Skeletal muscle cell (primary cell): ENCODE measurements at places on chromosomes 1 and 21.

- DNase-seq: no peak
Measured at GRCh38 chr21:42703965-42704364, 50.5 kb downstream of the PDE9A start.

DNA sequence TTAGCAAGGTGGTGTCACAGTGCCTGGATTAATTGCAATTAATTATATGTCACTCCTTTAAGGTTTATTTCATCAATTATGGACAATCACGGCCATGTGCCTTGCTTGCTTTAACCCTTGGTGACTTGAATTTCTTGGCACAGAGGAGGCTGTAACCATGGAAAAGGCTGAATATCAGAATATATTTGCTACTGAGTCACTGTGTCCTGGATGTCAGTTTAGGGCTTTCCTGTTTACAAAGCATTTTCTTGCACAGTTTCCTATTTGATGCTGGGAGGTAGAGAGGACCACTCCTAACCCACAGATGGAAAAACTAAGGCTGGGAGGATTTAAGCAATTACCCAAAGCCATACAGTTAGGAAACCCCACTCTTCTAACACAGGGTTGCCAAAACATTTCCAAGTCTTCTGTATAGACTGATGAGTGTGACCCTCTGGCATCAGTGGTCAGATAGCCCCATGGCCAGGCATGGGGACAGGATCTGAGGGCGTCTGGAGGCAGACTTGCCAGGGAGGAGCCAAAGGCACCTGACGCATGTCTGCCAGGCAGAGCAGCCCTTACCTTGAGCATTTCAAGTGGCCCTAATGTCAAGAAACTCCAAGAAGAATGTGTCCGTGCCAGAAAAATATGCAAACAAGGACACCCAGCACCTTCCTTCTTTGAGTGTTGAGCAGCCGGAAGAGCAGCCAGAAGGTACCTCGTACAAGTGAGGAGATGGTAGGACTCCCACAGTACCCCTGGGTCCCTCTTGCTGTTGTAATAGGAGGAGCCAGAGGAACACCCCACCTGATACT lies 34.4 kb downstream of the KCNN3 start:
- no peak for DNase-seq

DNA sequence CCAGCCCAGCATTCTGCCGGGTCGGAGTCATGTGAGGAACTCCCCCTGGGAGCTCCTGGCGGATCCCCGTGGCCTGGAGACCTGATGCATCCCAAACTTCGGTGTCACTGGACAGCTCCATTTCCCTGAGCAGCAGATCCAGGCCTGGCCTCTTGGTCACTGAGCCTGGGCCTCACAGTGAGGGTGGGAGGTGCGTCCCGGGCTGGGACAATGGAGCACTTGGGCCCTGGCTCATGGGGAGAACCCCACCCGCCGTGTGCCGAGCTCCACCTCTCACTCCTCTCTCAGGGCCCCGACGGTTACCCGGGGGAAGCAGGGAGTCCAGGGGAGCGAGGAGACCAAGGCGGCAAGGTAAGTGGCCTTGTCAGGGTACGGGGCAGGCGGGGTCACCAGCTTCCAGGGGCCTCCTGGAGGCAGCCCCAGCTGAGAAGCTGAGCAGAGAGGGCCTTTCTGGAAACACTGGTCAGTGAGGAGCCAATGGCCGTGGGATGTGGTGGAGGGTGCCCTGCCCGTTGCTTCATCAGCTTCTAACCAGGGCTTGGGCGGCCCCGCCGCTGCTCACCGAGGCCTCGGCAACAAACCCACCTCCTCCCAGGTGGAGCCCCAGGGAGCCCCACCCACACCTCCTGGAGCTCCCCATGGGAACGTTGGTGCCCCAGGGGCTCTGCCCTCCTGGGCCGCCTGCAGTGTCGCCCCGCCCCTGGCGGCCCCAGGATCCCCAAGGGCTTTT lies 19.8 kb downstream of the COL6A2 start:
- no peak for DNase-seq

DNA sequence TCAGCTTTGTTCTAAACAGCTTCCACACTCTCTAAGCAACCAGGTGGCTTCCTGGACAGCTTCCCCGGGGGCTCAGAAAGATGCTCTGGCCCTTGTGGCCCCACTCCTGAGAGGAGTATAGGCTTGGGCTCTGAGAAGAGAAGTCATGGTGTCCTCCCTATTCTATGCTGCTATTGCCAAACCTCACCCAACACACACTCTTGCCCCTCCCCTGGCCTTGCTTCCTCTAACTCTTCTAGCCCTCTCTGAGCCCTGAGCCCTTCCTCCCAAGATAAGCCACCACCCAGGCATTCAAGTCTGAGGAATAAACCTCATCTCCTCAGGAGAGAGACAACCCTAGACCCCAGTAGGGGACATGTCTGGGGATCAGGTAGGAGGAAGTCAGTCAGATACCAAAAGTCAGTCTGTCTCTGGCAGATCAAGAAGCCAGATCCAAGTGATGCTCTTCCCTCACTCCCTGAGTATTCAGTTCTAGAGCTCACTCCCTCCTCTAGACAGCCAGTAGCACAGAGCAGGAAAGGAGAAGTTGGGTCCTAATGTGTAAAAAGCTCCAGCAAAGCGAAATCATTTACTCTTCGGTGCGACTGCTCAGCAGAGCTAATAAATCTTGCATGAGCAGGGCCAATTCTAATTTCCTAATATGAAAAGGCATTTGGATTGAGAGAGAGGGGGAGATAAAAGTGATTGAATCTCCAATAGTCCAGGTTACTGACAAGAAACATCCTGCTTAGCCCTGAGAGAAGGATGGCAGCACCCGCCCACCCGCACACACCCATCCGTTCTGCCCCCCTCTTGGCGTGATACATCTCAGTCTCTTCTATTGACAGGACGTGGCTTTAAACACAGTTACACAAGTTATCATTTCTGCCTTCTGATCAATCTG lies 50.5 kb downstream of the DMAP1 start:
- no peak for DNase-seq

DNA sequence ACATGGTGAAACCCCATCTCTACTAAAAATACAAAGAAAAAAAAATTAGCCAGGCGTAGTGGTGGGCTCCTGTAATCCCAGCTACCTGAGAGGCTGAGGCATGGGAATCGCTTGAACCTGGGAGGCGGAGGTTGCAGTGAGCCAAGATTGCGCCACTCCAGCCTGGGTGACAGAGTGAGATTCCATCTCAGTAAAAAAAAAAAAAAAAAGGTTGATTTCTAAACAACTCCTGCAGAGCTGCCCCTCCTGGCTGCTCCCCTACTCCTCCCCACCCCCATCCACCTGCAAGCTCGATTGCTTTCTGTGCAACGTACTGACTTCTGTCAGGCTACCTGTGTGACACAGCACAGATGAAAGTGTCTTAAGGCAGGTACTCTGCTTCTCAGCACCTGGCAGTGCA lies 13.3 kb downstream of the ETV3L start:
- DNase-seq: no peak

DNA sequence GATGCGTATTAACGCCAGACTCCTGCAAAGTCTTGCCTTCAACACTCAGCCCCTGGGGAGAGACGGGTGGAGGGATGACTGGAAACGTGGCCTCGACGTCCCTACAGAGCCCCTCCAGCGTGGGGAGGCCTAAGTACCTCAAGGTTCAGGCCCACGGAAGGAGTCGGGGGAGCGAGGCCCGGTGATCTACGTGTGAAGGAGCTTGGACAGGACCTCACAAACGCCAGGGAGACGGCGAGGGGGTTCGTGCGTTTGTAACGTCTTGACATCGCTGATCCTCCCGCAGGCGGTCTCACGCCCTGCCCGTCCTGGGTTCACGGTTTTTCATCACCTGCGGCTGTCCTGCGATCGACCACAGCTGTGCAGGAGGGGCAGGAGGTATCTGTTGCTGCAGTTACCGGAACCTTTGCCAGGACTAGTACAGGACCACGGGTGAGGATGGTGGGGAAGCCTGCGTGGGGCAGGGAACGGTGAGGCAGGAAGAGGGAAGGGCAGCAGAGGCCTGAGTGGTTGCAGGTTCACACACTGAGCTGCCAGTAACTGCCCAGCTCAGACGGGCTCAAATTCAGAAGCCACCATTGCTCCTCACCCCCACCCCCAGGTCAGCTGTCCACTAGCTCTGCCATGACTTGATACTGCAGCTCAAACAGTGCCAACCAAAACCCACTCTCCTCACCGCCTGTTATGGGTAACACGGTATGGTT lies 889 bp upstream of the CCNL2 start:
- no peak for DNase-seq

GRCh38 chr1:12617901-12618660 lies at the start of gene DHRS3:
DHRS3 (minus strand) TSS chr1:12618210; CDS start chr1:12617348, 862 bp downstream.
- DNase-seq: no peak

- no peak for DNase-seq
Measured at GRCh38 chr1:179082333-179082998, 596 bp downstream of the TOR3A start.

DNA sequence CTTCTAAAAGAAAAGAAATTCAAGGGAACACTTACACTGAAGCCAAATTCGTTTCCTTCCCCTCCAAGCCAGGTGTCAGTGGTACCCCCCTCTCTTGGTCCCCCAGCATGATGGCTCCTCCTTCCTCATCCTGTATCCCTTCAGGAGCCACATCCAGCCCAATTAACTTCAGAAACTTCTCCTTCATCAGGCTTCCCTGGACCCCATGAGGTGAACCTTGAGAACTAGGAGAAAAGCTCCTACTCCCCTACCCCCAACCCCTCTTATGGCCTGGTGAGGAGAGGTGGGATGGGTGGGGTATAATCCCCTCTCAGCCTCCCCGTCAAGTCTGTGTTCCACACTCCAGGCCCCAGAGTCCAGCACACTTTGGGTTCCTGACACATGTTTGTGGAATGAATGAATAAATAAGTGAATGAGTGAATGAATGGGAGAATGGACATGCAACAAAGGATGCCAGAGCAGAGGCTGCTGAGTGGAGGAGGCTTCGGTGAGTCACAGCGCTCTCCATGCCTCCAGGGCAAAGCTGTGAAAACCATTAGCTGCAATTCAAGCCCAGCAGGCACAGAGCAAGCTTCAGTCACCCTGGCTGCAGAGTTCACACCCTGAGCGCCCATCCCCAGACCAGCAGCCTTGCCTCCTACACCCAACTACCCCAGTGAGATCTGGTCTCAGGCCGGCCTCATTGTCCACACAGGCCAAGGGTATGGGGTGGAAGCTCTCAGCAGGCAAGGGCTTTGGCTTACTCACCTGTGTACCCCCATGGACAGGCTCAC lies 43.8 kb downstream of the BATF3 start:
- no peak for DNase-seq
